ENCODE measurements at places on chromosomes 7 and 10.

- no peak for DNase-seq
These were observed 29.0 kb downstream of the GSTO2 start for GRCh38 chr10:104297697-104298660.

DNA sequence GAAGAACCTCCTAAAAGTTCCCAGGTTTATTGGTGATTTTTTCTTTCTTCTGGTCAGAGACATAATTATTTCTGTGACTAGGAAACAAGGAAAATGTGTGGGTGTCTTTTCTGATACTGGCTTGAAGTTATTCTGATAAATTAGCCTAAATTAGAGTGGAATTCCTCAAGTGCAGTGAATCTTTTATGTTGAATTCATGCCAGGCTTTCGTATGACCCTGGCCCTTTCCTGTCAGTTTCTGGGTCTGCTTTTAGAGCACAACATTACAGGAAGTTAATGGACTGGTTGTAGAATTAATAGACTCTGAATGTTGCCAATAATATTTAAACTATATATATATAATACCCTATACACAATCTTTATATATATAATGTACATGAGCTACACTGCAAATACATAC, 230.6 kb upstream of the KIAA1217 start:
- no peak for DNase-seq

GRCh38 chr7:149126662-149127266, 640 bp upstream of the ZNF425 start:
- peak; percentile 79 for DNase-seq

DNA sequence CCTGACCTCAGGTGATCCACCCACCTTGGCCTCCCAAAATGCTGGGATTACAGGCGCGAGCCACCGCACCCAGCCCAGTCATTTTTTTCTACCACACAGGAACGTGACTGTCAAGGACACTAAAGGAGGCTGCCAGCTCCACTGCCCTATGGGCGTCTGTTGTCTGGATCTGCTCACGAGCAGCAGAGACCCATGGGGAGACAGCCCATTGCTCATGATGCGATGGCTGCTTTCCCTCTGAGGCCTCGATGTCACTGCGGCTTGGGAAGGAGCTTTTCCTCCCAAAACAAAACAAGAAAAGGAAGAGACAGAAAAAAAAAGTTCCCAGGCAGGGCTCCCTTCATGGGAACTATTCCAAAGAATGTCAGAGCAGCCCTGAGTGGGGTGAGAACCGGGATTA, 70.5 kb downstream of the DENND2A start:
- no peak for DNase-seq

DNA sequence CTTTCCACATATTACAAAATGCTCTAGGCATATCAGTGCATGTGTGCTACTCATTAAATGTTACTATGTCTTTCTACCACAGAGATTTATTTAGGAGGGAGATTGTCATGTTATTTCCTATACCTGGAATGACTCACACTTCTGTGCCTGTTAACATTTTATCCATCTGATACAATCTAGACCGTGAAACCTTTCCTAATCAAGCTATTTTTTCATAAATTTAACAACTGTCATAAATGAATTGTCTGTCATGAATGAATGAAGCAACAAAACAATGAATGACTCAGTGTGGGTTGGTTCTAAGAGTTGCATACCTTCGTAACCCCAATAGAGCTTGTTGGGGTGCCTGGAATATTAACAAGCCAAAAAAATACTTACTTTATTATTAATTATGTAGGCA, 554.3 kb downstream of the GRM8 start:
- DNase-seq, result no peak

GRCh38 chr10:17710181-17710580, 41.8 kb upstream of the TMEM236 start:
- DNase-seq, result no peak

GRCh38 chr10:19048891-19049290, 290 bp downstream of the MALRD1 start:
- DNase-seq, result no peak

DNA sequence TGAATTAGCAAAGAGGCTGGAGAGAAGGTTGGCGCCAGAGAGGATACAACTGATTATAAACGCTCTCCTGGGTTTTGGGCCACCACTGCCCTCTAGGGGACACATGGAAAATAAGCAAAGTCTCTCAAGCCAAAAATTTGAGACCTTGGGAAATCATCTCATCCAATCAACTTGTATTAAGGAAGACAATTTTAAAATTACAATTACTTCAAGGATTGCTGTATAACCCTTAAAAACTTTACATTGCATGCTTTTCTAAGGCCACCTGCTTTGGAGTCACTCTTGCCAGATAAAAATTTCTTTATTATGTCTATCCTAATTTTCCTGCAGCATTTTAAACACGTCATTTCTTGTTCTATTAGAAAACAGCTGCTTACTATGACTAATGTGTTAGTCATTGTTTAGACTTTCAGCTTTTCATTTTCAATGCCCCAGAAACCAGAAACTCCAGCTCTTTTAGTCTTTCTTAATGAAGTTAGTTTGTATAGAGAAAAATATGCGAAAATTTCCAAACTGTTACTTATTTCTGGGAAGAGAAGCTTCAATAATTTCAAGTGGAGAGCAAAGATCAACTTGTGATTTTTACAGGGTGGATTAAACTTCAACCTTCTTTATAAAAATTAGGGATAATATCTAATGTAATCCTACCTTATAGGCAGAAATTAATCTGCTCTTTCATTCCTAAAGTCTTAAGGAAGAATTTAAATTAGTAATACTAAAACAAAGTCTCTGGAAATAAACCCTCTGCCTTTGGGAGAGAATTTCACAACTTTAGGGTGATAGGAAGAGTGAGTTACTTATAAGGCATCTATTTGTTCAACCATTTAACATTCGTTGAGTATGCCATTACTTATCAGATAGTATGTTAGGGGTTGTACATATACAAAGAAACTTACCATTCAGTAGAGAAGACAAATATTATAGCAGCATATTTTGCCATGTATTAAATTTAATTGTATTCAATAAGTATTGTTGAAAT, 20.6 kb upstream of the RHOBTB1 start:
- peak; percentile 65 for DNase-seq

DNA sequence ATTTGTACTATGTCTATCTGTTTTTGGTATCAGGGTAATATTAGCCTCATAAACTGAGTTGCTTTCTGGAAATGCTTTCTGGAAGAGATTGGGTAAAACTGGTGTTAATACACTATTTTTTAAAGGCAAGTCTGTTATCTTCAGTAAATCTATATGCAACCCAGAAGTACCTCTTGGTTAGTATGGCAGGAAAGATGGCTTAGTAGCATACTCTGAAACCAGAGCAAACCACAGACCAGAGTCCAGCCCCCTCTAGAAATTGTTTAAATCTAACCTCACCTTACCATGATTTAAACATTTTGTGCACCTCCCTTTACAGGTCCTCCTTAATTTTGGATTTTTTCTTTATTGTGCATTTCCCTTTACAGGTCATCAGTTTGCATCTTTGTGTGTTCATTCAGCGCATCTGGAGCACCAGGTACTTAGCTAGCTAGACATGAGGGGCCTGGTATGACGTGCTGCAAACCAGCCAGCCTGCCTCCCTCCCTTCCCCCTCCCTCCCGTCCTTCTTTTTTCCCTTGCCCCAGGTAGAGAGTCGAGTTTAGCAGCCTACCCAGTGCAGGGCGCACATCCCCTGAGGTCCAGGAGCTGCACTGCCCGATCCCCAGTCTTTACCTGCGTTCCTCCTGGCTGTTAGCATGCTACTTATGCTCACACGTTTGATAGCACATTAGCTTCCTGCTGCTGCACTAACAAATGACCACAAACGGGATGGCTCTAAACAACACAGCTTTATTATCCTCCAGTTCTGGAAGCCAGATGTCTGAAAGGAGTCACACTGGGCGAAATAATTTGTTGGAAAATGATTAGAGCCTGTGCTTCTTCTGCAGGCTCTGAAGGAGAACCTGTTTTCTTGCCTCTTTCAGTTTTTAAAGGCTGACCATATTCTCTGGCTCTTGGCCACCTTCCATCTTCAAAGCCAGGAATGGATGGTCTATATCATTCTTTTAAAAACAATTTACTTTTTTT, 299.9 kb upstream of the HABP2 start:
- DNase-seq, result no peak

DNA sequence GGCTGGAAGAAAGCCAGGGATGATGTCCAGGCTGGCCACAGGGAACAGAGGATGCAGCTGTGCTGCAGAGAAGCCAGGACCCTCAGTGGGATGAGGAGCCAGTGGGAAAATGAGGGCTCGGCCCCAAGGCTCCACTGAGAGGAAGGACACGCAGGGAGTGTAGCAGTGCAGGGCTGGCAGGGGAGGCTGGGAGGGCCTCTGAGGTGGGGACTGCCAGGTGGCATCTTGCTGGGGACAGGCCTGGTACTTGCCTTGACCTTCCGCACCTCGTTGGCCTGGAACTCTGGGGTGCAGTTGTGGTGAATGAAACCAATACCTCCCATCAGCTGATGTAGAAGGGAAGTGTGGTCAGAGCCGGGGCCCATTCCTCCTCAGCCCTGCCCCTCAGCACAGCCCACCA, 9.2 kb downstream of the IMPDH1 start:
- no peak for DNase-seq

DNA sequence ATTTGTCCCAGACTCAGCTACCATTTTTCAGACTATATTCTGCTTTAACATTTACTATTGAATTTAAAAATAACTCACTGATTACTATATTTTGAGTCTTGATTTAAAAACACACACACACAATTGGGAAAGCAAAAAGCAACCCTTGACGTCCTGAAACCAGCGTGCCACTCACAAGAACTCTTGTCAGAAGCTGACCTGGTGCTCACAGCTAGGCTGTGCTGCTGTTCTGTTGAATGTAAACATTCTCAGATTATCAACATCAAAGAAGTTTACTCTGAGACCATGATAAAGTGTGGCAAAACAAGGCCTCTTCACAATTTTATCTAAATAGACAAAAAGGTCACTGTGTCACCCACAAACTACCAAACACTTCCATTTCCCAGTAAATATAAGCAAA, 62.6 kb upstream of the CACNA2D1 start:
- no peak for DNase-seq

- no peak for DNase-seq
These were observed 51.8 kb upstream of the DUSP5 start for GRCh38 chr10:110445871-110446270.

- DNase-seq, result no peak
These were observed 124.7 kb downstream of the BICC1 start for GRCh38 chr10:58637352-58637751.

GRCh38 chr7:77426052-77426404, 9.9 kb upstream of the GSAP start:
- DNase-seq, result no peak

- no peak for DNase-seq
These were observed 149.9 kb downstream of the NEURL1 start for GRCh38 chr10:103643381-103643780.

GRCh38 chr7:33807779-33808482, 97.4 kb upstream of the BMPER start:
- DNase-seq, result peak; percentile 38

- no peak for DNase-seq
These were observed 84.0 kb downstream of the SEMA3D start for GRCh38 chr7:85102813-85103350.

- no peak for DNase-seq
These were observed 65.7 kb upstream of the FZD8 start for GRCh38 chr10:35707642-35708425.

GRCh38 chr10:133230387-133231195, 574 bp downstream of the UTF1 start:
- DNase-seq, result no peak

- DNase-seq, result no peak
These were observed 56.3 kb downstream of the IFIT5 start for GRCh38 chr10:89470628-89471027.

DNA sequence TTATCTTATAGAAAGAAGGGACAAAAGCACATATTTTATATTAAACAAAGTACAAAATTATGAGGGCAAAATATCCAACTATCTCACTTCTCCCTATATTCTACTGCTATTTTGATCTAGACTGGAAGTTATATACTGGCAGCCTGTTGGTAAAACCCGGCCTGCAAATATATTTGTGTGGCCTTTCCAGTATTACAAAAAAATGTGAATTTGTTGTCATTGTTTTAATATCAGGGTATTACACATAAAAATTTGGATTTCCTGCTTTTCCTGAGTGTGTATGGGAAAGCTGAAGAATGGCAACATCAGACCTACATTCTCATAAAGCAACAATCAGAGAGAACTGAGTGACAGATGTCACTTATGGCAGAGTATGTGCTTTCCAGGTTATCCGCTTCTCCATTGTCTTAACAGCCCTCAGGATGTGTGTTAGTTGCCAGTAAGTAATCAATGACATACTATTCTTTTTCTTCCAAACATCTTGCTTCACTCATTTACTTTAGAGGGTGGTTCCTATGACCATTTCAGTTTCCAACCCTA, 7.3 kb downstream of the SYPL1 start:
- DNase-seq, result no peak

- DNase-seq, result no peak
These were observed 113.4 kb downstream of the SEM1 start for GRCh38 chr7:96596120-96596826.

DNA sequence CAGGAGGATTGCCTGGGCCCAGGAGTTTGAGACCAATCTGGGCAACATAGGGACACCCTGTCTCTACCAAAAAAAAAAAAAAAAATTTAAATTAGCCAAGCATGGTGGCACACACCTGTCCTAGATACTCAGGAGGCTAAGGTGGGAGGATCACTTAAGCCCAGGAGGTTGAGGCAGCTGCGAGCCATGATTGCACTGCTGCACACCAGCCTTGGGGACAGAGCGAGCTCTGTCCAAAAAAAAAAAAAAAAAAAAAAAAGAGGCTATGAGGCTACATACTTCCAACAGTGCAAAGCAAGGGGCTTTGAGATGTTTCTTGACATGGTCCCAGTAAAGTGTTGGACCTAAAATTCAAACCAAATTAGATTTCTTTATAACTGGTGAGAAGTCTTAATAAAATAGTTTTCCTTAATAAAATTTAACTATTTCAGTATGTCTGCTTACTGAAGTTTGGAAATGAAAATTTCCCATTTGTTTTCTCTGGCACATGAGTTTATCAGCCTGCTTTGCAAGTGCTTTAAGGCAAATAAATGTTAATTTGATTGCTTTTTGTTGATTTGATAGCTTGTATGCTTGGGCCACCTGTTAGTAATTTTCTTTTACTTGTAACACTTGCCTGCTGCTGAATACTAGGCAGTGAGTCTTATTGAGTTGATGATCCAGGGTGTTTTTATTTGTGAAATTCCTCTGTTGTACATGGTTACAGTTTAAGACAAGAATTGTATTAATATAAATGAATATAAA, 16.1 kb downstream of the CALU start:
- DNase-seq, result no peak

- no peak for DNase-seq
These were observed 10.6 kb downstream of the INHBA start for GRCh38 chr7:41692251-41692650.

- DNase-seq, result peak; percentile 80
These were observed 56.2 kb upstream of the TM9SF3 start for GRCh38 chr10:96642973-96643372.

- no peak for DNase-seq
These were observed 448 bp upstream of the EVX1 start for GRCh38 chr7:27242154-27242553.

- no peak for DNase-seq
These were observed 4.0 kb upstream of the ARMS2 start for GRCh38 chr10:122450353-122450990.

DNA sequence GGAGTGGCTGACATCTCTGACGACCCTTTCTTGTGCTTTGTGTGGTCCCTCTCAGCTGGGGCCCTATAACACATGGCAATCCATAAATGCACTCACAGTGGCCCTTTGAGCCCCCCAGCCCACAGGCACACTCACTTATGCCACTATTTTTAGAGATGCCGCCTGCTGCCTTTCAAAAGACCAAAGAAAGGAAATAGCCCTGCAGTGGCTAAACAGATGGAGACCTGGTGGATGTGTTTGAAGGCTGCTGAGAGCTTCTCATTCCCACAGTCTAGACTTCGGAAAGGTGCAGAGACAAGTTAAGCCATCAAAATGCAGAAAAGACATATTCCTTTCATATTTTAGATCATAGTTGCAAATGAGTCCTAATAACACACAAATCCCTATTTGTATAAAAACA, 42.0 kb upstream of the PDZD8 start:
- no peak for DNase-seq
